ENCODE measurements at places on chromosomes 5 and 9.

- no peak for DNase-seq
Observed at GRCh38 chr5:11319836-11320580, 559.0 kb upstream of the DAP start.

GRCh38 chr5:177557041-177557647 lies 2.8 kb upstream of the FAM193B start:
- no peak for DNase-seq

- DNase-seq: no peak
Observed at GRCh38 chr9:20650750-20651299, 28.5 kb upstream of the MLLT3 start.

- DNase-seq: no peak
Observed at GRCh38 chr9:7216004-7216841, 458.4 kb downstream of the KDM4C start.

DNA sequence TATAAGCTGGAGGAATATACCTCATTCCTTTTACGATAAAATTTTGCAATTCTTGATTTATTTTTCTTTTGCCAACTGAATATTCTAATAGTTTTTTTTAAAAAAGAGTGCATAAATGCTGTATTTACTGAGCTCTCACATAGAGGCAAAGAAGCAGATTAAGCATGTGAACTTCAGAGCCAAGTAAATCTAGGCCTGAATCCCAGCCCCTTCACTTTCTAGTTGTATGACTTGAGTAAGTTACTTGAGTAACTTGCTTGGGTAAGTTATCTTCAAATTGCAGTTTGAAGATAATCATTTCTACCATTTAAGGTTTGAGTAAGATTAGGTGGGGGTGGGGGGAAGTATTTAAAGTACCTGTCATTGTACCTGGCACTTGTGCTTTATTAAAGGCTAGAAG lies 21.8 kb downstream of the LURAP1L start:
- no peak for DNase-seq

DNA sequence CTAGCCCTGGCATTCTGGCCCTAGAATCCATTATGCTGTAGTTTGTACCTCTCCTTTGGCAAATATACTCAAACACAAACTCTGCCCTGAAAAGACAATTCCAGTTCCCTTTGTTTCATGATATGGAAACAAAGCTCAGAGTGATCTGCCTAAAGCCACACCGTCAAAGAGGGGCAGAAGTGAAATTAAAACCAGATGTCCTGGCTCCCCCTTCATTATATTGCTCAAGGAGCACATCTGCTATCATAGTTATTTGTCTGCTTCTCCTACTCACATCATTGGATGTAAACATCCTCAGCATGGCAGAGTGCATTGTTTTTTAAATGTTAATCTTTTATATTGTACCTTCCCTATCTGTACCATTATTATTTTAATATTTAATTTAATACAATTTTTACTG lies 266.7 kb upstream of the SMARCA2 start:
- no peak for DNase-seq

- DNase-seq: no peak
Observed at GRCh38 chr5:174725261-174725990, 1.0 kb downstream of the MSX2 start.

- DNase-seq: no peak
Observed at GRCh38 chr9:33924978-33925797, 108.2 kb downstream of the UBE2R2 start.

DNA sequence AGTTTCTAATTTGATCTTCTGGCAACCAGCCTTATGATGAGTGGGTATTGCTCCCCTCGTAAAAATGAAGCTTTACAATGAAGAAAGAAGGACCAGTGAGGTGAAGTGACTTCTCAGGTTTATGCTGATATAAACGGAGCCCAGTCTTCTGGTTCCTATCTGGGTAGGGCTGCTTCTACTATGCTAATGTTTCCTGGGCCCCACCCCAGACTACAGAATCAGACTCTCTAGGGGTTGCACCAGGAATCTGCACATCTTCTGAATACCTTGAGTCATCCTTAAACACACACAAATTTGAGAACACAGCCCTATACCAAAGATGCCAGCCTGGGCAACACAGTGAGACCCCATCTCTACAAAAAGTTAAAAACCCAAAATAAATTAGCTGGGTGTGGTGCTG lies 16.2 kb downstream of the BTF3 start:
- no peak for DNase-seq

DNA sequence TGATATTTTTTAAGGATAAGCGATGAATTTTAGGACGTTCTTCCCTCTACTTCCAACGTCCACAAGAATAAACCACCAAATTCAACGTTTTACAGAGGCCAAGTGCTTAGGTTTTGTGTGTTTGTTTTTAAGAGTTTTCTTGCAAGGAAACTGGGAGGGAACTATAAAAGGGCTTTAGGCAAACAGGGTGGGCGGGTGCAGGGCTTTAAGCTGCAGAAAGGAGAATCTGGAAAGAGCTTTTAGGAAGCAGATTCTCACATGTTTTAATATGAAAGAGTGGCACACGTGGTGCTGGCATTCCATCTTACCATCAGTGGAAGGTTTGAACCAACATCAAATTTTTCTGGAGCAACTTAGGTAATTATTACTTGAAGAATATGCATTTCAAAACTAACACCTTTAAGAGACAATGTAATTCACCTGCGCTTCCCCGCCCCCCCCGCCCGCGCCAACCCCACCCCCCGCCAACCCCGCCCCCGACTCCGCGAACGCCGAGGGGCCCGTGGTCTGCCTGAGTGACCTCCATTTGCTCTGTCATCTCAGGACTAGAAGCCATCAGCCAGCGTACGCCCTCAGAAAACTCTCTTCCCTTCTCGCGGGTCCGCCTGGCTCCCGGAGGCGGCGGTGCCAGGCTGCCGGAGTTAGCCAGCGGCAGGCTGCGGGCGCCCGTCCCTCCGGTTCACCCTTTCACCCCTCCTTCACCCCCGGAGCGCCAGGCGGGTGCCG lies 911 bp upstream of the PIK3R1 start:
- no peak for DNase-seq

Measured in activated CD4-positive, alpha-beta T cell treated with anti-CD3 and anti-CD28 coated beads, Interleukin-2, amount 50 U/mL, for 4 hours (primary cell).